EL (cell line): ENCODE measurements at places on chromosomes 6 and 20.

DNA sequence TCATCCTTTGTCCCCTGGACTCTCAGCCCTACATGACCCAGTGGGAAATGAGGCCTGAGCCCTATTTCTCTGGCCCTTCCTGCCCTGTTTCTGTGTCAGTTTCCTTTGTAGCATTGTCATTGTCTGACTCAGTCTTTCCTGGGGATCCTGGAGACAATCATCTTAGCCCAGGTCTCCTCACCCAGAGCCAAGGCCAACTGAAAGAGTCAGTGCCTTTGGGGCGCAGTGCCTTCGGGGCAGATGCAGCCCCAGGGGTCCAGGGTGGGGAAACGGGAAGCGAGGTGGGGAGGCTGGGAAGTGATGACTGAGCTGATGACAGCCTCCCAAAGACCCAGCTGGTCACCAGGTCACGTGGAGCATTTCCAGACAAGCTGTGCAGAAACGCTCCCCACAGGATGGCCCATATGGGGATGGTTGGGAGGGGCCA lies 93.3 kb upstream of the SULF2 start:
- peak; percentile 65 for DNase-seq

DNA sequence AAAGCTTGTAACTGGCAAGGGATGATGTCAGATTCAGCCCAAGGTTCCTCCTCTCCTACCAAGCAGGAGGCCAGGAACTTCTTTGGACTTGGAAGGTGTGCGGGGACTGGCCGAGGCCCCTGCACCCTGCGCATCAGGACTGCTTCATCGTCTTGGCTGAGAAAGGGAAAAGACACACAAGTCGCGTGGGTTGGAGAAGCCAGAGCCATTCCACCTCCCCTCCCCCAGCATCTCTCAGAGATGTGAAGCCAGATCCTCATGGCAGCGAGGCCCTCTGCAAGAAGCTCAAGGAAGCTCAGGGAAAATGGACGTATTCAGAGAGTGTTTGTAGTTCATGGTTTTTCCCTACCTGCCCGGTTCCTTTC lies 14.4 kb downstream of the TNFAIP3 start:
- no peak for DNase-seq

GRCh38 chr20:35296101-35296554 lies 3.9 kb upstream of the FAM83C start:
- no peak for DNase-seq

GRCh38 chr6:110430741-110431140 lies 15.4 kb upstream of the DDO start:
- no peak for DNase-seq

- DNase-seq: no peak
Observed at GRCh38 chr6:1372690-1373089, 16.7 kb upstream of the FOXF2 start.

DNA sequence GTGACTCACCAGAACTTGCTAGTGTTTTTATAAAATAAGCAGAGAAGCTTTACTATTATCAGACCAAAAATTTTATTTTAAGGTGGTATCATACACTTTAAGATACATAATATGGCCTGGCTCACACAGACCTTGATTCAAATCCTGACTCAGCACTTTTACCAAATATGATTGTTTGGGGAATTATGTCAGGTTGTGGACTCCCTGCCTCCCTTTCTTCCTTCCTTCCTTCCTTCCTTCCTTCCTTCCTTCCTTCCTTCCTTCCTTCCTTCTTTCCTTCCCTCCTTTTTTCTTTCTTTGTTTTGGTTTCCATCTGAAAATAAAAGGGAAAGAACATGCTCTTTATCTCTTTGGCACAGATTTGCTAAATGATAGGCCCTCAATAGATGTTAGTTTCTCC lies 186.0 kb upstream of the MMS22L start:
- DNase-seq: no peak

DNA sequence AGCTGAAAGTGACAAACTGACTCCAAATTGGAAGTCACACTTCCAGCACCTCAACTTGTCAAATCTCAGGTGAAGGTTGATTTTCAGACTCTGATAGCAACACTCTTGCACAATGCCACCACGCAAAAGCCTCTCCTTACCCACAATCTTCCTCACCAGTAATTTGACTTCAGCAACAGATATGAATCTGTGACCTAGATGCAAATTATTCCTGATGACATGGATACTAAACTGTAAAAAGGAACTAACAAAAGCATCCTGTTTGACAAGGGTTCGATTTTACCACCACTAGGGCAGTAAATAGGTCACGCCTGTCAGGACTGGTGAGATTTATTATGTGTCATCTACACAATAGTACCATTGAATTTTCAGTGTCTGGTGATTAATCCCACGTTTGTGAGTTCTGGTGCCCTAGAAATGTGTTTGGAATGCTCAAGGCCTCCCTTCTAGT lies 134.4 kb upstream of the COL21A1 start:
- DNase-seq: peak; percentile 37

DNA sequence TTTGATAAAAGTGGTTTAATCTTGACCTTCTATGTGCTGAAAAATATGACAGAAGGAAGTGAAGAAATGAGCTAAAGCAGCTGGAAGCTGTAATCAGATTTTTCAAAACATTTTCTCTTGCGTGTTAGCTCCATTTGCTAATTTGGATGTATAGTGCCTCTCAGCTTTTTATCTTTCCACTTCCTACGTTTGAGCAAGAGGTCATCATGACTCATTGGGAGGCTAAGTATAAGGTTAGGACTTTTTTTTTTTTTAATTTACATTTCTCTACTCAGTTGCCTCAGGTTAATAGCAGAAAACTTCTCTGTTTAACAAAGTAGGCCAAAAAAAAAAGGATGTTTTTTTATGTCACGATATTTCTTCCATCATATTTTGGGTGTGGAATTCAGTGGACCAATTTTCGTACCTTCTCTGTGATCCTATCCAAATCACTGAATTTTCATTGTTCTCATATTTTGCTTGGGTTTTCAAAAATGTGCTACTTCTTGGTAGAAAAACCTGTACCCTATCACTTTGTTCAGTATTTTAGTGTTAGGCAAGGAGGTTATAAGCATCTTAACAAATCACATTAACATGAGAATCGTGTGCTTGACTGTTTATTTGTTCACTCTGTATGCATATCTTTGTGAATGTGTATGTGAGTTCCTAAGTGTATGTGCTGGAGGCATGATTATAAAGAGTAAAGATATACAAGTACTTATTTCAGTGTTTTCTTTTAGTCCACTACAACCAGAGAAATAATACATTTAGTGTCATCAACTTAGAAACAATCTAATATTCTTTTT lies 1028.3 kb upstream of the EYS start:
- no peak for DNase-seq

DNA sequence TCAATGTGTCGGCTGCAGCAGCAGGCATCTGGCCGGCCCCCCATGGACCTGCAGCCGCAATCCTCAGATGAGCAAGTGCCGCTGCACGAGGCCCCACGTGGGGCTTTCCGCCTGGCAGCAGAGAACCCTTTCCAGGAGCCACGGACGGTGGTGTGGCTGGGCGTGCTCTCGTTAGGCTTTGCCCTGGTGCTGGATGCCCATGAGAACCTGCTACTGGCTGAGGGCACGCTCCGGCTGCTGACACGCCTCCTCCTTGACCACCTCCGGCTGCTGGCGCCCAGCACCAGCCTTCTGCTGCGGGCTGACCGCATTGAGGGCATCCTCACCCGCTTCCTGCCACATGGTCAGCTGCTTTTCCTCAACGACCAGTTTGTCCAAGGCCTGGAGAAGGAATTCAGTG lies 3.5 kb downstream of the AP5S1 start:
- no peak for DNase-seq

- DNase-seq: peak; percentile 62
Observed at GRCh38 chr6:111487661-111488060, 4.6 kb upstream of the REV3L start.

DNA sequence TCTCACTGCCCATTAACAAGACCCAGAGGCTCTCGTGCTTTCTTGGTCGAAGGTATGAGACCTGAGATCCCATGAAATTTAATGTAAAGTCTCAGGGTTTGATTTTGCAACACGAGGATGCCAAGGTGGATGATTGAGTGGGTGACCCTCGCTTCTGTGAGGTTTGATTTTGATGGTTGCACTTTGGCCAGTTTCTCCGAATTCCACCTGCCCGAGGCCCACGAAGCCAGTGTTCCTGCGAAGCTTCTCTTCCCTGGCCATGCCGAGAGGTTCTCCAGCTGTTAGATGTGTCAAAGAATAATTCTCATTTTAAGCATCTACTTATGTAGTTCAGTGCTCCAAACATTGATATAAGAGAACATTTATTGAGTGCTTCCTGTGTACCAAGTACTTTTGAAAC lies at the start of gene KIF25:
Gene KIF25 (plus strand): TSS at position 30 of the 400 bp plus-strand sequence. CDS start 31,915 bp downstream, outside the sequence.
- no peak for DNase-seq

DNA sequence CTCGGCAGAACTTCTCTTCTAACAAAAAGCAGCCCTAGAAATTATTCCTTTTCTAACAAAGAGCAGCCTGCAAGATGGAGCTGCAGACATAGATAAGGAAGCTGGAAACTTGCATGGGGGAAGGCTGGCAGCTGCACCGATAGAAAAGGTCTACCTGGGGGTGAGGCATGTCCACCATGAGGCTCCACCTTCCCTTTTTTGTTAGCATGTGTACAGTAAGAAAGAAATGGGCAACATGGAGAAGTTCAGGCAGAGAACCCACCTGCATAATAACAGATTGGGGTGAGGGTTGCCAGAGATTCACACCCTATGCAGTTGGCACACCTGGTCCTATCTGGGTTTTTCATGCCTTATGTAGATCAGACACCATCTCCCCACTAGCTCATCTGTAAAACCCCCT lies 25.4 kb downstream of the ZNF311 start:
- no peak for DNase-seq

GRCh38 chr20:32674362-32674789 lies 635 bp upstream of the C20orf203 start:
- peak; percentile 59 for DNase-seq

GRCh38 chr20:53883098-53883911 lies 187.1 kb downstream of the BCAS1 start:
- DNase-seq: peak; percentile 82

DNA sequence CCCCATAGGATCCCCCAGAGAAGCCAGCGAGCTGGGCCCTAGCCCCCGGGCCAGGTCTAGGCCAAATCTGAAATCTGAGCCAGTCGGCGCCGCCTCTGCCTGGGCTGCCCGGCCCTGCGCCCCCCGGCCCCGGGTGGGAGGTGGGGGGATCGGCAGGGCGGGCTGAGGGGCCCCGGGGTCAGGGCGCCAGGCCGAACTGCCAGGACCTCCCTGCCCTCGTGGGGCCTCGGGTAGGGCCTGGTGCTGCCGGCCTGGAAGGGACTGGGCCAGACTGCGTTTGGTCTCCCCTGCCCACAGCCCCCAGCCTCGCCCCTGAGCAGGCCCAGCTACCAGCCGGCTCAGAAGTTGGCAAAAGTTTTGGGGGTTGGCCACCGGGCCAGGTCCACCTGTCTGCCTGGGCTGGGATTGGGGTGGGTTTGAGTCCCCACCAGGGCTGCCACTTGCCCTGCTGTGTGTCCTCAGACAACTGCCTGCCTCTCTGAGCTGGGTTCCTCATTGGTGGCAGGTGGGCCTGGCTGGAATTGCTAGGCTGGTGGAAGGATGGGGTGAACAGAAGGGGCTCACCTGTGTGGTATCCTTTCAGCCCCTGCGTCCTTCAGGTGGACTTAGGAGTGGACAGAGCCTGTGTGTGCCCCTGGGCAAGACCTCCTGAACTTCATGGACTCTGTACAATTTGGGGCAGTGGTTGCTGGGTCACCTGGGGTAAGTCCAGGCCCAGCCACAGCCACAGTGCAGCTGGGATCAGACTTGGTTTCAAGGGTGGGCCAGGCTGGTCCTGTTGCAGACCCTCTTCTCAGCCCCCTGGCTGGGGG lies 801 bp downstream of the SRC start:
- no peak for DNase-seq

GRCh38 chr6:144617191-144617590 lies 332.1 kb downstream of the UTRN start:
- no peak for DNase-seq

DNA sequence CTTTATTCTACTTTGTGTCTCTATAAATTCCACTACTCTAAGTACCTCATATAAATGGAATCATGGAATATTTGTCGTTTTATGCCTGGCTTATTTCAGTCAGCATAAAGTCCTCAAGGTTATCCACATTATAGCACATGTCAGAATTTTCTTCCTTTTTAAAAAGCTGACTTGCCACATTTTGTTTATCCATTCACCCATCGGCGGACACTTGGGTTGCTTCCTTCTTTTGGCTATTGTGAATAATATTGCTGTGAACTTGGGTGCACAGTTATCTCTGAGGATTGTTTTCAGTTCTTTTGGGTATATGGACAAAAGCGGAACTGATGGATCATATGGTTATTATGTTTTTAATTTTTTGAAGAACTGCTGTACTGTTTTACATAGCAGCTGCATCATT lies 39.1 kb upstream of the ME1 start:
- no peak for DNase-seq

- DNase-seq: peak; percentile 29
Observed at GRCh38 chr6:140319209-140319608, 944.8 kb upstream of the CITED2 start.

GRCh38 chr6:87921034-87921433 lies 126.6 kb upstream of the SPACA1 start:
- no peak for DNase-seq

- DNase-seq: no peak
Observed at GRCh38 chr6:125524356-125524755, 222.6 kb upstream of the HDDC2 start.

DNA sequence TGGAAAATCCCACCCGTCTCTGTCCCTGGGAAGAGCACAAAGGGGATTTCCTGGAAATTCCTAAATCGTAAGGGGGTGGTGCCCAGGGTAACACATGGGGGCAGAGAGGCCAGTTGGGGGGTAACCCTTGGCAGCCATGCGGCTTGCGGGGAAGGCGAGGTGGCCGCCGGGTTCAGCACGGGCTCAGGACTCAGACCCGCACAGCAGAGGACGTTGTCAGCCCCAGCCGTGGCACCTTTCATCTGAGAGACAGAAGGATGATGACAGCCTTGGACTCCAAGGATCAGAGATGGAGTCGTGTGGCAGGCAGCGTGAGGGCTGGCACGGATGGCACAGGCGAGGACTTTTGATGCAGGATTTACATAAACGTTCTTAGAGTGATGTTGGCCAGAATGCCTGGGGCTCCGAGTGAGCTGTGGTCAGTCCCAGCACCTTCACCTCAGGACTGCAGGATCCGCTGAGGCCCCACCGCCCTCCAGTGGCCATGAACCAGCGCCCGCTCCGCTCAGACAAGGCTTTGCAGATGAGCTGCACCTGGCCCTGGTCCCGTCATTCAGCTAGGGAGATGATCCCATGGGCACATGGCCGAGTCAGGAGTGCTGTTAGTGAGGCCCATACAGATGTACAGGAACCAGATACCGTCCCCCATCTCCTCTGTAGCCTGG lies 190.3 kb downstream of the TAF4 start:
- no peak for DNase-seq

GRCh38 chr6:90406142-90406794 lies 109.6 kb upstream of the BACH2 start:
- peak; percentile 78 for DNase-seq

DNA sequence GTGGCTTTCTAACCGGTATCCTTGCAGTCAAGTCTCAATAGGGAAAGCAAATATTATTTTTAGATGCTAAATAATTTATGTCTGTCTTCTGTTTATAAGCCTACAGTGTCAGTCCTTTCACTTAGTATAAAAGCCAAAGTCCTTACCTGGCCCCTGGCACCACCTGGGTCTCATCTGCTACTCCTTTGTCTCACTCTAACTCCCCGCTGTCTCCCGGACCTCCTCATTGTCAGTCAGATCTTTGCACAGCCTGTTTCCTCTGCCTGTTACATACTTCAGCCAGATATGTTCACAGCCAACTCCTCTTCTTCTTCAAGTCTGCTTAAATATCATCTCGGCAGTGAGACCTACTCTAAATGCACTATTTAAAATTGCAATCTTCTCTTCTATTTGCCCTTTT lies 84.2 kb downstream of the THEMIS start:
- no peak for DNase-seq

GRCh38 chr6:150029276-150029675 lies 3.9 kb upstream of the RAET1L start:
- no peak for DNase-seq

GRCh38 chr6:17762651-17763050 lies 55.9 kb upstream of the NUP153 start:
- no peak for DNase-seq
